ENCODE measurements at places on chromosomes 12 and 14.
A peak's percentile ranks its signal among the peaks of the same experiment; 100 is the strongest.

GRCh38 chr14:37196604-37197420 is 925 bp upstream of the MIPOL1 start:
- no peak for DNase-seq

GRCh38 chr14:63134801-63135200 is 69.4 kb upstream of the RHOJ start:
- DNase-seq: peak; percentile 17

GRCh38 chr12:52264435-52264825 is 10.0 kb upstream of the KRT86 start:
- DNase-seq: no peak

DNA sequence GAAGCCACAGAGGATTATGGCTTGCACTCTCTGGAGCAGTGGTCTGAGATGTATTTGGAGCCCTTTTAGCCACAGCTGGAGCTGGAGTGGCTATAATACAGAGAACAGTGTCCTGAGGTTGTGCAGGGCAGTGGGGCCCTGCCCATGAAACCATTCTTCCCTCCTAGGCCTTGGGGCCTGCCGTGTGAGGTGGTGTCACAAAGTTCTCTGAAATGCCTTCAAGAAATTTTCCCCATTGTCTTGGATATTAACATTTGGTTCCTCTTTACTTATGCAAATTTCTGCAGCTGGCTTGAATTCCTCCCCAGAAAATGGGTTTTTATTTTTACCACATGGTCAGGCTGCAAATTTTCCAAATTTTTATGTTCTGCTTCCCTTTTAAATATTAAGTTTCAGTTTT is 79.3 kb downstream of the UNC79 start:
- no peak for DNase-seq

- DNase-seq: no peak
These were observed 41.9 kb upstream of the MED13L start for GRCh38 chr12:116319233-116319897.

- peak; percentile 30 for DNase-seq
These were observed 1929.9 kb upstream of the SEL1L start for GRCh38 chr14:83463500-83464098.

- DNase-seq: no peak
These were observed 10.9 kb upstream of the MYH7 start for GRCh38 chr14:23446291-23446851.

All from NCI-H1092 (cell line).